ENCODE measurements at places on chromosomes 13 and 19.

DNA sequence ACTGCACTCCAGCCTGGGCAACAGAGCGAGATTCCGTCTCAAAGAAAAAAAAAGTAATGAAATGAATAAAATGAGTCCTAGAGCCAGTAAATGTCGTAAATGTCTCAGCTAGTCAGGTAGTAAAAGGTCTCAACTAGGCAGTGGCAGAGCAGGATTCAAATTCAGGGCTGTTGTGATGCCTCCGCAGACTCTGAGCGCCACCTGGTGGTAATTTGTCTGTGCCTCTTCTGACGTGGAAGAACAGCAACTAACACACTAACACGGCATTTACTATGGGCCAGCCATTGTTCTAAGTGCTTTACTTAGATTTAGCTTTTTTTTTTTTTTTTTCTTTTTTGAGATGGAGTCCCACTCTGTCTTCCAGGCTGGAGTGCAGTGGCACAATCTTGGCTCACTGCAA is 30.2 kb downstream of the CYP2F1 start:
- DNase-seq = peak; percentile 78

DNA sequence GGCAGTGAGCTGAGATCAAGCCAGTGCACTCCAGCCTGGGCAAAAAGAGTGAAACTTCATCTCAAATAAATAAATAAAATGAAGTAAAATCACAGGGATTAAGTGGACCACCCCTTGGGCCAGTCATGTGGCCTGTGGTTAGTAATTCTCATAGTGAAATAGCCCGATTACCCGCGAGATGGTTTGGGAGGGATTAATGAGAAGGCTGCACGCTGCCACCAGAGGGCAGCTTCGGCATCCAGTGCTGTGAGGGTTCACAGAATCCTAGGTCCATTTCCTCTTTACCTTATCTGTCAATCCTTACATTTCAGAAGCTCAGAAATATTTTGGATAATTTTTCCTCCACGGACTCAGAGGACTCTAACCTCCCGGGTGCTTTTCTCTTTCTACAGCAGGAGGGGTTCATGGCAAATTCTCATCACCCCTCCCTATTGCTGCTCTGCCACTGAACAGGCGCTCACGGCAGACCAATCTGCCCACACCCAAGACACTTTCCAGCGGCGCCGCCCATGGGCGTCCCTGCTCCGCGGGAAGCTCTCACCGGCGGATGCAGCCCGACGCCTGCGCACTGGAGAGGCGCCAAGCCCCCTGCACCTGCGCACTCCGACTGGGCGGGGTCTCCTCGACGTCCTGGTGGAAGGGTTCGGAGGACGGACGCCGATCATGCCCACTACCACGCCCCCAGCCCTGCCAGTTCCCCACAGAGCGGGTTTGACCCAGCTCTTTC is 11.0 kb downstream of the ZNF835 start:
- no peak for DNase-seq

DNA sequence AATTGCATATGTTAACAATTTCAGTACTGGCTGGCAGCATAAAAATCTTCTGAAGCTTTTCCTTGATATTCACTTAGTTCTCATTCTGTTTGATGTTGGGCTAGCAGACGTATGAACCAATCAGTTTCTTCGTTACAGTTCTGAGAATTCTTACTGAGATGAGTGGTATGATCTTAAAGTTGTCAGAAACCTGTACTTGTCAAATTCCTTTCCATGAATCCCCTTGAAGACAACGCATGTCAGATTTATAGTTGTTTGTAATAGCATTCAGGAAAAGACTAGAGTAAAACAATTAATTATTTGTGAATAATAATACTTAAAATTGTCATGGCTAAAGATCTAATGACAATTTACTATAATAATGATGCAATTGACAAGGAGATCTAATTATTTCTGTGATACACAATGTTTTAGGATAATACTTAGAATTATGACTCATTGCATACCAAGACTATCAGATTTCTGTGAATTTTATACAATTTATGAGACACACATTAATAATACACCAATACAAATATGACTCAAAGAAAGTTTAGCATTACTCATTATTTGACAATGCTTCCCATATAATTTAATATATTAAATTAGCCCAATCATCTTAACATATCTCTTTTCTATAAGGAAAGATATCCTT is 447.2 kb downstream of the RFC3 start:
- DNase-seq = no peak

- no peak for DNase-seq
These were observed 3.0 kb downstream of the SLC15A1 start for GRCh38 chr13:98749501-98749900.

DNA sequence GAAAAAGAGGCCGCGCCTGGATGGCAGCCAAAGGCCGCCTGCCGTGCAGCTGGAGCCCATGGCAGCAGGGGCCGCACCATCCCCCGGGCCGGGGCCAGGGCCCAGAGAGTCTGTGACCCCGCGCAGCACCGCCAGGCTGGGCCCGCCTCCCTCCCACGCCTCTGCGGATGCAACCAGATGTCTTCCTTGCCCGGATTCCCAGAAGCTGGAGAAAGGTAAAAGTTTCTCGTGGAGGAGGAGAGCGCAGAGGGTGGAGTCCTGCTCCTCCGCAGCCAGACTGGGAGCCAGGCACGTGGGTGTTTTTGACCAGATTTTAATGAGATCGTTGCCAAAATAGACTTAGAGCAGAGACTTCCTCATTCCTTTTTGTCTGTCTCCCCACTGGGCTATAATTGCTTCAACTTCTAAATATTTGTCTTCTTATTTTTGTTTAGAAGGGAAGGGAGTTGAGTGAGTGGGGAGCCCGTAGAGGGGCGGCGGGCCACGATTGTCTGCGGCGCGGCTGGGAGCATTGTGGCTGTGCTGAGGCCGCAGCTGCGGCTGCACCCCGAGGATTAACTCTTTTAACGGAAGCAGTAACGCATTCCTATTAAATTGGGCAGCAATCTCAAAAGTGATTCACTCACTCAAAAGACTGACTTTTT is 22.8 kb upstream of the NDUFS7 start:
- no peak for DNase-seq
